ENCODE measurements at places on chromosomes 5 and 9.

DNA sequence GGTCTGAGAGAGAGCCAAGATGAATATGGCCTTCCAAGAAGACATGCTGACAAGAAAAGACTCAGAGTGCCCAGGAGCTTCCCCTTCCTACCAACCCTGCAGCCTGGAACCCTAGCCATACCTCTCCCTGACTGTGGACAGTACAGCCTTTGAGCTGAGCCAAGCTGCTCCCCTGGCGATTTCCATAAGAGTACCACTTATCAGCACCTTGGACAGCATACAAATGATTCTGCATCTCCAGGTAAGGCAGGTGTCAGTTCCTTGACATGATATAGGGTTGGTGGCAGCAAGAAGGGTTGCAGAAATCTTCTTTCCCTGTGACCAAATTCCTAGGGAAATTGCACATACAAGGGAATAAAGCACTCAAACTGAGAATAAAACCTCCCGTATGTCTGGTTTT, 58.3 kb downstream of the MFAP3 start:
- DNase-seq, result no peak

GRCh38 chr9:98740226-98740881, 31.6 kb upstream of the GABBR2 start:
- DNase-seq, result no peak

- DNase-seq, result no peak
These were observed 12.6 kb upstream of the MUSK start for GRCh38 chr9:110655754-110656641.

DNA sequence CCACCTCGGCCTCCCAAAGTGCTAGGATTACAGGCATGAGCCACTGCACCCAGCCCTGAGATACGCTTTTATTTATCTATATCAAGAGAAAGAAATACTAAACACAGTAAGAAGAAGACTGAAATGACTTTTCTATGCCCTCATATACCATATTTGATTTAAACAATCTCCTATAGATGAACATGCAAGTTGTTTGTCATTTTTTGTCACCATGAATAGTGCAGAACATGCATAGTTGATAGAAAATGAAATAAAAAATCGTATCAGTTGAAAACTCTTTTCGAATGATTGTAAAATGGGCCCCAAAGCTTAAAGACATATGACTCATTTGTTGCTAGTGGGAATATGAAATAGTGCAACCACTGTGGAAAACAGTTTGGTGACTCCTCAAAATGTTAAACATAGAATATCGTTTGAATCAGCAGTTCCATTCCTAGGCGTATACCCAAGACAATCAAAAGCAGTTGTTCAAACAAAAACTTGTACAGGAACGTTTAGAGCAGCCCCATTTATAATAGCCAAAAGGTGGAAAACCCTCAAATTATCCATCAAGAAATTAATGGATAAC, 61.4 kb upstream of the ANKH start:
- DNase-seq, result no peak

DNA sequence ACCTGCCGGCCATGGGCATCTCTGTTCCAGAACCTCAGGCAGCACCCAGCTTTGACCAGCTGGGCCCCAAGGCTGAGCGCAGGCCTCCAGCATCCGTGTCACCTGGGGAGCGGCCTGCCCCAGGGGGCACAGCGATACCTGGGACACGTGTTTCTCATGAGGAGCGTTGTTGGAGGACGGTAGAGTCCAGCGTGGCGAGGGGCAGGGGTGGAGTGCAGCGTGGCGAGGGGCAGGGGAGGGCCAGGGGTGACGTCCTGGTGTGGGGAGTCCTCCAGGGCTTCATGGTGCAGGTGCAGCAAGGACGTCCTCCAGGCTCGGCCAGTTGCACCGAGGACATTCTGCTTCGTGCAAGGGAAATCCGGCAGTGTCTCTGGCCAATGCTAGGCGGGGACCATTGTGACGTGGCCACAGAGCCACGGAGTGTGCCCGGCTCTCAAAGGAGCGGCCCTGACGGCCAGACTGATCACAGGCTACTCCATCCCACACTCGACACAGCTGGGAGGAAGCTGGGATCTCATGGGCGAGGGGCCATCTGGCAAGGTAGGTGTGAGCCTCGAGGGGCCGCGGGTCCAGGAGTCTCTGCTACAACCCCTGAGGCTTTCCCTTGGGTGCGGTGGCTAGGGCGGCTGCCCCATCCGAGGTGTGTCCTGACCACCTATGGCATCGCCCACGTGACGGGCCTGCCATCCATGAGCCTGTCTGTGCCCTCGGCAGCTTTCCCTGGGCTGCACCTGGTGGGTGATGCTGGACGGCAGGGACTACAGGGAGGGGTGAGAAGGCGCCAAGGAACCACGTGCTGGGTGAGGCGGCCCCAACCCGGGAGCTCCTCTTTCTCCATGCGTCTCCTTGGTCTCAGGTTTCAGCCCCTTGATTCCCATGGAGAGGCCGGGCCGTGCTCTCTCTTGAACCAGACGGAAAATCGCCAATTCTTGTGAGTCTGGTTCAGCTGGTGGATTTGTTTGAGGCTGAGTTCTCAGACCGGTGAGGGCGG, 33.8 kb downstream of the SLC9A3 start:
- DNase-seq, result no peak

DNA sequence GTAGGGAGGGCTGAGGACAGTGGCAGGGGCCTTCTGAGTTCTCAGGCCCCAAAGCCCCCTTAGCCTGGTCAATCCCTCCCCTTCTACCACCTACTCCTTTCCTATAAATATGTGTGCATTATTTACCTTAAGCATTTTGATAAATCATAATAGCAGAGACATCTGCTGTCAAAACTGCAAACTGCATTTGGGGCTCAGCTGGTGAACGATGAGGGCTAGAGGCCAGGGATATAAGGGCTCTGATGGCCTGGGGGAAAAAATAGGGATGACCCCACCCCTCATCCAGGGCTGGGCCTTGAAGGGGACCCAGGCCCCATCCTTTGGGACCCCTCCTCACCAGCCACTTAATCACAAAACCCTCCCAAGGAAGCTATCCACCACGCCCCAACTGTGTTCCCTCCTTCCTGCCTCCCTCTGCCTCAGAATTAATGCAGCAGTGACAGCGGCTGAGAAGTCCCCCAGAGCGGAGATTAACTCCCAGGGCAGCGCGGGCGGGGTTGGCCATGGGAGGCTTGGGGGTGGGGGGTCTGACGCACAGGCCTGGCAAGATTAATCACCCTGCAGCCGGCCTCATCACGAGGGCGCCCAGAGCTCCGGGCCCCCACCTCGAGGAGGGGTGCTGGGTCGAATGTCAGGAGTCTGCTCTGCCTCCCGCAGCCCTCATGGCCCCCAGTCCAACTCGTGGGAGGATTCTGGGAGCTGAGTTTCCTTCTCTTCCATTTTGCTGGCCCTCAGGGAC, 42.1 kb downstream of the CXXC5 start:
- no peak for DNase-seq

DNA sequence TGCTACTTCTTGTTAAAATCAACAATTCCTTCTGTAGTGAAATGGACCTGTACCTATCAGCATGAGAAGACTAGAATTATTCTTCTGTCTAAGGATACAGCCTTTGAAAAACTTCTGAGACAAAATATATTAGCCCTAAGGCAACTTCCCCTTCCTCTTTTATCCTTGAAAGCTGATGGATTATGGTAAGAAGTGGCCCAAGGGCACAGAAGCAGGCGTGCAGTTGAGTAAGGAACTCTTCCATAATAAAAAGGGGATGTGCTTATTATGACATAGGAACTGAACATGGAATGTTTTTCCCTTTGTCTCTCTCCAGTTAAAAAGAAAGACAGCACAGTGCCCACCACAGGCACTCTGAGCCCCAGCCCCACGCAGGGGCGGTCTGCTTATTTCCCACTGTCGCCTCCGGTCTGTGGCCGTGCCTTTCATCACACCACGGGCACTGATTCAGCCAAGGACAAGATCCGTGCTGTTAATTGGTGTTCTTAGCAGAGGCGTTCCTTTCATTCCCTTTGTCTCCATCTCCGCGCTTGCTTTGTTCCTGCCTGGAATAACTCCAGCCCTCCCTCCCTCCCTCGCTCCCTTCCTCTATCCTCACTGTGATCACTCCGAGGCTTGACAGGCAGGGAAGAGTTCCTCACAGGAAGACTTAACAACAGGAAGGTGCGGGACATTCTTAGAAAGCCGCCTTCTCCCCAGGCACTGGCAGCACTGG, 135.9 kb upstream of the OTULINL start:
- no peak for DNase-seq

- no peak for DNase-seq
These were observed 833 bp downstream of the C5orf24 start for GRCh38 chr5:134846641-134846960.

DNA sequence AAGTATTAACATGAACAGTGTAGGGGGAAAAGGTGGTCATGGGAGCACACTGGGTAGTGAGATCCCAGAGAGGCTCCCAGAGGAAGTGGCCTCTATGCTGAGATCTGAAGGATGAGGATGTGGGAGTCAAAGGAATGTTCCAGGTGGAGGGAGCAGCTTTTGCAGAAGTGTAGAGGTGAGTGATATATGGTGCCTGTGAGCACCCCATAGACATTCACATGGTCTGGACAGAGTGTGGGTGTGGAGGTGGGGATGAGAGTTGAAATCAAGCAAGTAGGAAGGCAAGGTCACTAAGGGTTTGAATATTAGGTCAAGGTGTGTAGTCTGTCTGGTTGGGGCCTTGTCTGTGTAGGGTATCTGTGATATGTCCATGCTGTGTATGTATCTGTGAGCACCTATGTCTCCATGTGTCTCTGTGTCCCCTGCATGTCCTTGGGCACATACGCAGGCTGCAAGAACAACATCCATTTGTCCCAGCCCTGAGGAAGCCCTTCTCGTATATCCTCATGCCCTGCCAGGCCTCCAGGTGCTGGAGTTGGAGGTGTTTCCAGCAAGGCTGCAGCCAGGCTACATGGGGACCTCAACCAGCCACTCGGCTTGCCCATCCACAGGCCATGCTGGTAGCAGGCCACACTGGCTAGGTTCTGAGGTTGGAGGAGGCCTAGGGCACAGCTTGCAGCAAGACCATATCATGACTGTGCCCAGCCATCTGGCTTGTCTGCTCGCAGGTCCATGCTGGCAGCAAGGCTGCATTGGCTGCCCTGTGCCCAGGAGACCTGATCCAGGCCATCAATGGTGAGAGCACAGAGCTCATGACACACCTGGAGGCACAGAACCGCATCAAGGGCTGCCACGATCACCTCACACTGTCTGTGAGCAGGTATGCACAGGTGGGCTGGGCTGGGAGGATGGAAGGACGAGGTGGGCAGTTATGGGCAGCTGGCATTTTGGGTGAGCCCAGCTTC, 4.7 kb downstream of the PDLIM4 start:
- no peak for DNase-seq

- DNase-seq, result no peak
These were observed 40.1 kb upstream of the UBAC1 start for GRCh38 chr9:136001231-136001630.

- no peak for DNase-seq
These were observed 90.5 kb downstream of the ACTL7B start for GRCh38 chr9:108765265-108765664.

All from NCI-H1417 treated with DMSO at 0.1 percent for 48 hours (cell line).